Ovary (tissue), 10 donors: ENCODE measurements at places on chromosomes 1 and 21. TPM values are rescaled to one million over a fixed set of nuclear protein-coding genes. Genes with fewer than 3 reads are reported as not detected.

C1orf116 gene
- polyA plus RNA-seq: 0.07 TPM

AMY1B gene
- not detected for polyA plus RNA-seq

GRCh38 chr1:170664828-170665612 lies 1.1 kb downstream of the PRRX1 start:
- peak overlapping the region; percentile 78 for H3K4me3 ChIP-seq
- no peaks in the 10 kb centered on the region for H3K27me3 ChIP-seq
- H3K4me1 ChIP-seq: peaks cover 2% of the 10 kb centered on the region
- no peaks in the 10 kb centered on the region for H3K36me3 ChIP-seq
- H3K27ac ChIP-seq: peak overlapping the region; percentile 97

- no peaks in the 10 kb centered on the region for H3K36me3 ChIP-seq
- H3K27ac ChIP-seq: no peak overlapping the region
- no peak for DNase-seq
- no peaks in the 10 kb centered on the region for H3K27me3 ChIP-seq
Measured at GRCh38 chr21:40803101-40803500, 43.9 kb downstream of the DSCAM start.

DNA sequence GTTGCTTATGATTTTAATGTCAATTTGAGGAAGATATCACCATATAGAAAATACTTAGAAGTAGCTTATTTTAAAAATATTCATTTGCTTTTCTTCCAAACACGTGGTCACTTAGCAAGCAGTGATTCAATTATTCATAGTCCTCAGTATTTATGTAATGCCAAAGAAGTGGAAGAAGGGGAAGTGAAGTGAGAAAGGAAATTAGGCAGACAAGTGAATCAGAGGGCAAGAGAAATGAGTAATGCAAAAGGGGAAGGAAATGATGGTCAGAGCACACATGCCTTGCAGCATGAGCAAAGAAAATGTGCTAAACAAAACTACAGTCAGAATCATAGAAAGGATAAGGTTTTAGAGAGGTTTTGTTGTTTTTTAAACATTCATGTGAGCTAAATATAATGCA lies 31.8 kb downstream of the SDCCAG8 start:
- peaks cover 1% of the 10 kb centered on the region for H3K4me1 ChIP-seq
- no peaks in the 10 kb centered on the region for H3K36me3 ChIP-seq
- H3K4me3 ChIP-seq: no peak overlapping the region
- DNase-seq: no peak
- no peak overlapping the region for H3K27ac ChIP-seq
- H3K27me3 ChIP-seq: no peaks in the 10 kb centered on the region

GRCh38 chr1:51661081-51661518 lies 44.2 kb downstream of the OSBPL9 start:
- peak overlapping the region; percentile 38 for H3K27ac ChIP-seq
- no peak overlapping the region for H3K4me3 ChIP-seq
- H3K27me3 ChIP-seq: no peaks in the 10 kb centered on the region

DNA sequence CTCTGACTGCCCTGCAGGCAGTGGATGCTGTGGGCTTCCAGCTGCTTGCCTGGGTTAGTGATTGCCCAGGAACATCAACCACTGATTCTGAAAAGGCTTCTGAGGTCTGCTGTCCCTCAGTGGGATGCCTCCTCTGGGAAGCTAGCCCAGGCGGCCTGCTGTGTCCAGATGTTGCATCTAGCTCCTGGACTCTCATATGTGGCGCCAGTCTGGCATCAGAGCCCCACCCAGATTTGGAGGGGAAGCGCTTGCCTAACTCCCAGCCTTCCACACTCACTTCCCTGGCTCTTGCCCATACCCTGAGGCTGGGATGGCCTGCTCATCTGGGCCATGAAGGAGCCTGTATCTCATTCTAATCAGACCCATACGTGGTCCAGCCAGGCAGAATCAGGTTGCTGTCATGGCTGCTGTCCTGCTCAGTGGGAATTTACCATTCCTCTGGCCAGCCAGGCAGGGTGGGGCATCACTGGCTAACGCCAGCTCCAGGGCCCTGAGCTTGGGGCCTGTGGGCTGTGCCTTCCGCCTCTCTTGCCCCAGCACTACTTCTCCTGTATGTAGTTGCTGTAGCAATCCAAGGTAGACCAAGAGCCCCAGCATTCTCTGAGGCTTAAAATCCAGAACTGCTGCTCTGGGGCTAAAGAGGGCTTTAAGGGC lies 4.1 kb downstream of the CSF1 start:
- H3K4me1 ChIP-seq: peaks cover 11% of the 10 kb centered on the region
- H3K4me3 ChIP-seq: no peak overlapping the region
- no peak overlapping the region for H3K27ac ChIP-seq
- H3K27me3 ChIP-seq: no peaks in the 10 kb centered on the region
- DNase-seq: no peak
